ENCODE measurements at places on chromosomes 1 and 21. TPM values are rescaled to one million over a fixed set of nuclear protein-coding genes. Genes with fewer than 3 reads are reported as not detected.

CSMD2 gene
- 1.6 TPM for total RNA-seq

DPH5 gene
- 35.7 TPM for total RNA-seq

F5 gene
- not detected for total RNA-seq

ZSCAN20 gene
- 8.7 TPM for total RNA-seq

LRRC39 gene
- total RNA-seq, result 0.46 TPM

CHAF1B gene
- total RNA-seq, result 0.55 TPM

TNNT2 gene
- total RNA-seq, result under 0.01 TPM

NCDN gene
- 13.5 TPM for total RNA-seq

Measured in smooth muscle cell of bladder (primary cell).